NCI-H2227 treated with DMSO at 0.1 percent for 48 hours (cell line): ENCODE measurements at places on chromosomes 3 and 15.

- DNase-seq, result no peak
These were observed 24.8 kb upstream of the OXTR start for GRCh38 chr3:8794247-8794646.

- DNase-seq, result no peak
These were observed 699.7 kb downstream of the NTRK3 start for GRCh38 chr15:87556886-87557285.

- DNase-seq, result no peak
These were observed 61.6 kb downstream of the MEIS2 start for GRCh38 chr15:37038716-37039106.

- no peak for DNase-seq
These were observed 168.5 kb downstream of the SV2B start for GRCh38 chr15:91268510-91268909.

- no peak for DNase-seq
These were observed 1.6 kb downstream of the GRIP2 start for GRCh38 chr3:14538451-14539088.

GRCh38 chr3:192188218-192188835 is 539.0 kb downstream of the FGF12 start:
- no peak for DNase-seq
